Stimulated activated CD8-positive, alpha-beta memory T cell treated with anti-CD3 and anti-CD28 coated beads, Interleukin-4, amount 100 ng/mL, for 1 hour (primary cell): ENCODE measurements at places on chromosomes 5 and 9.

DNA sequence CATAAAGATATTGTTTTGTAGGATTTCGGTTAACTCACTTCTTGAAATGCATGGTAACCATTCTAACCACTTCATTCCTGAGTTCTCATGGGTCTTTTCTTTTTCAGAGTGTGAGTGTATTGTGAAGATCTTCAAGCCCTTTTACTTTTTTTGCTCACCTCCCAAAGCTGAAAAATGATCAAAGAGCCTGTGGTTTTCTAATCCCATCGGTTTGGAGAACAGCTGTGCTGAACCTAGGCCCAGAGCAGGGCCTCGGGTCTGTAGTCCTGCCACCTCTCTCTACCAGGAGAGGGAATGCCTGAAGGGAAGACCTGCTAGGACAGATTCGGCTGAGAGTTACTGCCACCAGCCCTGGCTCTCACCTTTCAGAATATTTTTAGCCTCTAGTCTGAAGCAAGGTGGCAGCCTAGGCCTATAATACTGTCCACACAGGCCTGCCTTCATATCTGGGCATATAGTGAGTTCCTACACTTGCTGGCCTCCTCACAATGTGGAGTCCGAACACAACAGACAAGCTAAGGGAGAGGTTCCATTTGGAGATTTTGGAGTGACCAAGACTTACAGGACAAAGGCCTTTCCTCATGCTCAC, 13.8 kb downstream of the RGMB start:
- no peak for DNase-seq

GRCh38 chr5:137329586-137330296, 169.4 kb downstream of the SPOCK1 start:
- no peak for DNase-seq

DNA sequence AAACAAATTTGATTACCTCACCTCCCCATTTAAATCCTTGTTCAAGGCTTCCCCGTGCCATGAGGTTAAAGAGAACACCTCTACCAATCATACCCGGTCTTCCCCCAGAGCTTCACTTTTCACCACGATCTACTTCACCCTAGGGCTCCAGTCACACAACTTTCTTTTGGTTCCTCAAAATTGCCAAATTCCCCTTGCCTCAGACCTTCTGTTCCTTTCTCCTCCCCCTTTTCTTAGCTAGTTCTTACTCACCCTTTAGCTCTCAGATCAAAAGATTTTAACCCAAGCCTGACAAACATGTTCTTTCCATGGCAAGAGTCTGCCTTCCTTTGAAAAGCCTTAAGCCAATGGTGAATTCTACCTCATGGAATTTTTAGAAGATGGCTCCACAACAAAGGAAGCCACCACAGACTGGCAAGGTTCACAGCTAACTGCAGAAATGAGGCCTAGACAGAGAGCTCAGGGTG, 56.7 kb downstream of the MAPKAP1 start:
- no peak for DNase-seq

DNA sequence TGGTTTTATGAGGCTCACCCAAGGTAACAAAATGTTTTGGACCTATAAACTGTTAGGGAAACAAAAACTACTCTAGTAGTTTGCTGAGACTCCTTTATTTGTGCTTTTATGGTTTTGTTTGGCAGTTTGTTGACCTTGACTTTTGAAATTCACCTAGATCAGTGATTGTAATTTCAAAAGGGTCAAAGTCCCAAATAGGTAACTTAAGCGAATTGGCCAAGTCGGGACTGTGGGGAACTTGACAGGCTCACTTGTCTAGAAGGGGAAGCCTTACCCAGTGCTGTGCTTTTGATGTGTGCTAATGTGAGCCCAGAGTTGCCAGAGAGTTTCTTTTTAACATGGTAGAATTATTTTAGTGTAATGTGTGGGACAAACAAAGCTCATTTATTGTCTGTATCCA, 87.2 kb upstream of the SGCD start:
- no peak for DNase-seq

DNA sequence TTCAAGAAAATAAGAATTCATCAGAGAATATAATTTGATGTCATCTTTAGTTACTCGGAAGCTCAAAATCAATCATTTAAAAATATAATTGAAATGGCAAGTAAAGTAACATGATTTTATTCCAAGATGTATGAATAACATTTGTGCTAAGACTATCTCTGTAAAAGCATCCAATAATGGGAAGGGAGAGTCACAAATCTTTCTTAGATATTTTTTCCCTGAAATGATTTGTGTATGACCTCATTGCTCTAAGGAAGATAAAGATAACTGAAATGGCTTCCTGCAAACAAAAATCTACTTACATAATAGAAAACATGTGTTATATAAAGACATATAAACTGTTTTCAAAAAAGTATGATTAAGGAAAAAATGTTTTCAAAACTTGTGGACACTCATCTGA, 97.4 kb upstream of the FGF10 start:
- DNase-seq, result no peak

GRCh38 chr9:136537896-136538598, 7.8 kb downstream of the NOTCH1 start:
- no peak for DNase-seq

DNA sequence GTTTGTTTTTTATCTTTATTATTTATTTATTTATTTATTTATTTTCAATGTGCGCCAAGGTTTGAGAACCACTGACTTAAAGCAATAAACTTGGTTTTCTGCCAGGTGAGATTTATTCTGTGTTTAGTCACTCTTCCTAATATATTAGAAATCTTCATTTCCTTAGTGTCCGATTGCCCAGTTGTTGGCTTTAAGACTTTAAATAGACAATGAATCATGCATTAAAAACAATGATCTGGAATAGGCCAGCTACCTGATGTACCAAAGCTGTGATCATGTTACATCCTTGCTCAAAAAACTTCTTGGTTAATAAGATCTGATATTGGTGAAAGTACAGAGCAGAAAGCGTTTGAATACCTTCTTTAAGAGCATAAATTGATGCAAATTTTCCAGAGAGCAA, 52.1 kb upstream of the ERBIN start:
- DNase-seq, result no peak

GRCh38 chr5:176726746-176727527, 79.7 kb downstream of the TSPAN17 start:
- no peak for DNase-seq

DNA sequence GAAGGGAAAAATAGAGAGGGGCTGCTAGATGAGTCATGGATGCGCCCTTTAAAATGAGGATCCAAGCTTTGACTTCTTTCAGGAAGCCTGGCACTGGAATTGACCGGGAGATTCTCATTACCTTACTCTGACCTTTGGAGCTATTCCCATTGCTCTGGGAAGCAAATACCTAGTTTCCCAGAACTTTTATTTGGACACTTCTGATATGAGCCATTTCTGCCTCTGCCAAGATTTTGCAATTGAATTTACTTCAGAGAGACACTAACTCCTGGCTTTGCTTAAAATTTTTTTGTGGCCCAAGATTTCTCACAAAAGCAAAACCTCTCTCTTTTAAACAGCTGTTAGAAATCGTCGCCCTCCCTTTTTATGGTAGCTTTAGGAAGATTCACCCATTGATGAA, 15.7 kb upstream of the AGXT2 start:
- no peak for DNase-seq

GRCh38 chr5:97751540-97751939, 568.5 kb upstream of the RIOK2 start:
- DNase-seq, result no peak

DNA sequence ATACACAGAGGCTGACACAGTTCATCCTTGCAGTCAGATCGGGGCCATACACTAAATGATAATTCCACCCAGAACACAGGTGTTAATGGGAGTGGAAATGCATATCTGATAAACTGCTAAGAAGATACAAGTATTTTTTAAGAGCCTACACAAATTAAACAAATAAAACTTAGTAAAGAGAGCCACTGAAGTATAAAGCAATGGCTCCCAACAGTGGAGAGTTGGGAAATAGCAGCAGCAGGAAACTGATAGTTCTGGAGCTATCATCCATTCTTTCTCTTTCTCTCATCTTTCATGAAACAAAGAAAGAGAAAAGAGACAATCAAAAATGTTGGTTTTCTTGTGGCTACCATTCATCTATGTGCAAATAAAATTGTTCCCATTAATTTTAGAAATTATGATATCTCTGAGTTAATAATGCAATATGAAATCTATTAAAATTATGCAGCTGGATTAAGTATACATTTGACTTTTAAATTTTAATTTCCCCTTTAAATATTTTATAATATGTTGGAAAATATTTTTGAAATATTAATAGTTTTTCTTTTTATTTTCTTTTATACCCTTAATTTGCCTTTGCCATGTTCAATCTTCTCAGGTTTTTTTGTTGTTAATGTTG, 120.8 kb downstream of the EMB start:
- no peak for DNase-seq

- no peak for DNase-seq
These were observed 271 bp downstream of the NOL8 start for GRCh38 chr9:92324889-92325268.

DNA sequence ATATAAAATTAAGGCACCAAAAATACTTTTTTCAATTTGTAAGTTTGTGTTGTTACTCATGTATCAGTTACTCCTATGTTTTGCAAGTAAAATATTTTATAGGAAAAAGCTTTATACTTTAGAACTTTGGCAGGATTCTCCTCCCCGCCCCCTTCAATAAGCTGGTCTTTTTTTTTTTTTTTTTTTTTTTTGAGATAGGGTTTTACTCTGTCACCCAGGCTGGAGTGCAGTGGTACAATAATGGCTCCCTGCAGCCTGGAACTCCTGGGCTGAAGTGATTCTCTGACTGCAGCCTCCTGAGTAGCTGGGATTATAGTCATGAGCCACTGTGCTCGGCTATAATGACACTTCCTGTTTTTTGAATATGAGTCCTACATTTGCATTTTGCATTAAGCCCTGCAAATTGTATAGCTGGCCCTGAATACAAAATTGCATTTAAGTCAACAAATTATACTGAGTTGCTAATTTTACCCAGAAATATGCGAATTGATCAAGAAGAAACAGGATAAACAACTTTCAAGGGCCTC, 192.9 kb downstream of the PIK3R1 start:
- no peak for DNase-seq

DNA sequence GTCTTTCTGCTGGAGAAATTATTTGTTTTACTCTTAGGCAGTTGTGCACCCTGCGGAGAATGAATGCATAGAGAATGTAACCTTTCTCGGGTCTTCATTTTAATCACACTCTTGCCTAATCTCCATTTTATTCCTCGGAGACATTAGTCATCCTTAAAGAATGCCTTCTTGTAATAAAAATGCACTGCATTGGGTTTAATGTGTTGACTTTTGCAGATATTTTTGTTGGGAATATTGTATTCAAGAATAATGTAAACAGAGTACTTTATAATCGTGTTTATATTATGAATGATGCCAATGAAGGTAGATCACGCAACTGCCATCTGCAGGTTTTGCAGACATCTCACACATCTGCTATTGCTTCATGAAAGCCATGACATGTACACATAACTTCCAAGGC, 1093.9 kb upstream of the CDH6 start:
- no peak for DNase-seq

DNA sequence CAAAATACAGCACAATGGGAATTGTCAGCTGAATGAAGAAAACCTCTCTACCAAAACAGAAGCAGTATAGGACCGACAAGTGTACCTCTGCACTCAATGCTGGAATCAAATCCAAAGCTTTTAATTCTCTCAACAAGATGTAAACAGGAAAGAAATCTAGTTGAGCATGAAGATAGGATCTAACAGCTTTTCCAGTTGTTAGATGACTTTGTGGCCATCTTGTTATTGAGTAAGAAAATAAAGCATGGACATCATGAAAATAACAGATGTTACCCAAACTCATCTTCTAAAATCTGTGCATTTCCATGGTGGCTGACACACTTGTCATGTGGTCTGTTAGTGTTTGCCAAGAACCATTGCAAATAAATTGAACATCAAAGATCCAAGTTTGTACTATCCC, 34.7 kb downstream of the SREK1 start:
- no peak for DNase-seq

DNA sequence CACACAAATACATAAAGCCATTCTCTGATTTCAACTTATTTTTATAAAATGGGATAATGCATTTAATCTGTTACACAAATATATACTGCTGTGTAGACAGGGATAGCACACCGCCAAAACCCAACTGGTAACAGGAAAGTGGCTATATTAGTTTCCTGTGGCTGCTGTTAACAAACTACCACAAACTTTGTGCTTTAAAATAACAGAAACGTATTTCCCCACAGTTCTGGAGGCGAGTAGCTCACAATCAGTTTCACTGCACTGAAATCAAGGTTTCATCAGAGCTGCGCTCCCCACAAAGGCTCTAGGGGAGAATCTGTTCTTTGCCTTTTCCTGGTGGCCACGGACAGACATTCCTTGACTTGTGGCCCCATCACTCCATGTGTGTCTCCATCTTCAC, 94.0 kb downstream of the MLLT3 start:
- DNase-seq, result no peak
